Progenitor cell of endocrine pancreas (in vitro differentiated cells): ENCODE measurements at places on chromosomes 6 and 20.

GRCh38 chr6:135182071-135183001 is 1.2 kb downstream of the MYB start:
- no peaks in the 10 kb centered on the region for H3K36me3 ChIP-seq
- H3K27ac ChIP-seq, result peak overlapping the region; percentile 83
- H3K4me3 ChIP-seq, result peak overlapping the region; percentile 85
- peaks cover 14% of the 10 kb centered on the region for H3K4me1 ChIP-seq
- peak; percentile 16 for DNase-seq
- peaks cover 42% of the 10 kb centered on the region for H3K27me3 ChIP-seq

- no peak overlapping the region for H3K4me3 ChIP-seq
- peaks cover 25% of the 10 kb centered on the region for H3K27me3 ChIP-seq
- no peak overlapping the region for H3K27ac ChIP-seq
- H3K36me3 ChIP-seq, result no peaks in the 10 kb centered on the region
- H3K4me1 ChIP-seq, result no peaks in the 10 kb centered on the region
- DNase-seq, result no peak
These were observed 42.1 kb upstream of the FAM83D start for GRCh38 chr20:38883981-38884733.

- H3K4me3 ChIP-seq, result no peak overlapping the region
- H3K27me3 ChIP-seq, result no peaks in the 10 kb centered on the region
- H3K27ac ChIP-seq, result no peak overlapping the region
- no peak for DNase-seq
These were observed 21.2 kb upstream of the MAPK13 start for GRCh38 chr6:36109092-36109491.

GRCh38 chr20:19864130-19864529 is 106.1 kb downstream of the RIN2 start:
- H3K4me3 ChIP-seq, result no peak overlapping the region
- no peak for DNase-seq
- peaks cover 11% of the 10 kb centered on the region for H3K4me1 ChIP-seq
- no peak overlapping the region for H3K27ac ChIP-seq

- no peaks in the 10 kb centered on the region for H3K27me3 ChIP-seq
- no peak for DNase-seq
- H3K4me3 ChIP-seq, result no peak overlapping the region
- H3K4me1 ChIP-seq, result peaks cover 4% of the 10 kb centered on the region
These were observed 50.5 kb downstream of the EYA4 start for GRCh38 chr6:133291671-133292070.

DNA sequence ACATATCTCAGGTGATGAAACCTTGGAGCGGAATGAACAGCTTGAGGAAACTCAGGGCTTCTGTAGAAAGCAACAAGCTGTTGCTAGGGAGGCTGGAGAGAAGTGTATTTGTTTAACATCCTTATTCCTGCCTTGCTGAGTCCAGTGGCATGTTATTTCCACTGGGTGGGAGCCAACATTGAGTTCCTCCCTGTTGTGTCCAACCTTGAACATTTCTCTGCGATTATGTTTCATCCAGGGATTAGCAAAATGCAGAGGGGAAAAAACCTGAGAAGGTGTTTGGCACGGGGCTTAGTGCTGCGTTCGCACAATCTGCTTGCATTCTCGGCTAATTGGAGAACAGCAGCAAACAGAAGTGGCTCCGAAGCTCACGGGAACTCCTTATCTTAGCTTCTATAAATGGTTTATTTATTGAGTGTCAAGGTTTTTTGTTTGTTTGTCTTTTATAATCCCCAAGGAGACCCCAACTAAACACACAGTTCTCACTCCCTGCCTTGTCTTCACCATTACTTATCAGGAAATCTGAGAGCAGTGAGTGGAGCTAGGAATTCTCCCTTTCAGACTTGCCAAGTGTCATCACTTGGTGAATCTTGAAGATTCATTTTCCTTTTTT is 412.8 kb downstream of the CDC5L start:
- no peaks in the 10 kb centered on the region for H3K36me3 ChIP-seq
- DNase-seq, result no peak
- peak overlapping the region; percentile 4 for H3K27ac ChIP-seq
- peaks cover 13% of the 10 kb centered on the region for H3K4me1 ChIP-seq

- peaks cover 8% of the 10 kb centered on the region for H3K4me1 ChIP-seq
- no peak overlapping the region for H3K4me3 ChIP-seq
- H3K27ac ChIP-seq, result no peak overlapping the region
- DNase-seq, result no peak
These were observed 207.3 kb downstream of the GMDS start for GRCh38 chr6:2038092-2038491.

GRCh38 chr6:150615967-150616366 is 16.3 kb downstream of the PLEKHG1 start:
- peaks cover 50% of the 10 kb centered on the region for H3K4me1 ChIP-seq
- no peak for DNase-seq
- H3K27ac ChIP-seq, result no peak overlapping the region

DNA sequence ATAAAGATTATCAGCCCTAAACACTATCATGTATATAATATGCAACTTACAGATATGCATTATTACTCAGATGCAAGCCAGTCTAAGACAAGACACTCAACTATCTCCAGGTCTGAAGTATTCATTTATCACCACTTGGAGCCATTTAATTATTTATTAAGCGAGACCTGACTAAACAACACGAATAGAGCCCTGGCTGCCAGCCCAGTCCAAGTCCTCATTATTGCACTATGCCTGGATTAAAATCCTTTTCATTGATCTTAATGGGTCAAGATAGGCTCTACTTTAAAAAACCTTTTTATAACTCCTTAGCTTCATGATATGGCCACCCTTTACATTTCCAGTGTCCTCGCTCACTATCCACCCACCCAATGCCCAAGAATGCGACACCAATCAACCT is 183.1 kb upstream of the MARCKS start:
- H3K4me1 ChIP-seq, result peaks cover 26% of the 10 kb centered on the region
- H3K27me3 ChIP-seq, result peaks cover 61% of the 10 kb centered on the region
- no peaks in the 10 kb centered on the region for H3K36me3 ChIP-seq
- no peak overlapping the region for H3K4me3 ChIP-seq

DNA sequence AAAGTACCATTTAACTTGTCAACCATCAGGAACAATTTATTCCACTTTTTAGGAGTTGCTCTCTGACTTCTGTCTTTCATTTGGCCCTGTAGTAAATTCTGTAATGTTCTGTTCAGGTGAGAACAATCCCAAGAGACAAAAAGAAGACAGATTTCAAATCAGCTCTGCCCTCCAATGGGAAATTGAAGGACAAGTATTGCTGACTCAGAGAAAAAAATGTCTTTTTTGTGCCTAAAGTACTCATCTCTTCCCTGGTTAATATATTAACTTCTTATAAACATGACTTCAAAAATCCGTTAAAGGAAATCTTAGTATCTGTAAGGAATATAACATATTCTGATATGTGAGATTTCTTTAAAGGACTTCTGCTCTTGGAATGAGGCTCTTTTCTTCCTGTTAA is 38.6 kb upstream of the SCGN start:
- no peak overlapping the region for H3K4me3 ChIP-seq
- peaks cover 25% of the 10 kb centered on the region for H3K36me3 ChIP-seq
- no peaks in the 10 kb centered on the region for H3K27me3 ChIP-seq
- H3K27ac ChIP-seq, result no peak overlapping the region
- no peak for DNase-seq
- H3K4me1 ChIP-seq, result peaks cover 3% of the 10 kb centered on the region

DNA sequence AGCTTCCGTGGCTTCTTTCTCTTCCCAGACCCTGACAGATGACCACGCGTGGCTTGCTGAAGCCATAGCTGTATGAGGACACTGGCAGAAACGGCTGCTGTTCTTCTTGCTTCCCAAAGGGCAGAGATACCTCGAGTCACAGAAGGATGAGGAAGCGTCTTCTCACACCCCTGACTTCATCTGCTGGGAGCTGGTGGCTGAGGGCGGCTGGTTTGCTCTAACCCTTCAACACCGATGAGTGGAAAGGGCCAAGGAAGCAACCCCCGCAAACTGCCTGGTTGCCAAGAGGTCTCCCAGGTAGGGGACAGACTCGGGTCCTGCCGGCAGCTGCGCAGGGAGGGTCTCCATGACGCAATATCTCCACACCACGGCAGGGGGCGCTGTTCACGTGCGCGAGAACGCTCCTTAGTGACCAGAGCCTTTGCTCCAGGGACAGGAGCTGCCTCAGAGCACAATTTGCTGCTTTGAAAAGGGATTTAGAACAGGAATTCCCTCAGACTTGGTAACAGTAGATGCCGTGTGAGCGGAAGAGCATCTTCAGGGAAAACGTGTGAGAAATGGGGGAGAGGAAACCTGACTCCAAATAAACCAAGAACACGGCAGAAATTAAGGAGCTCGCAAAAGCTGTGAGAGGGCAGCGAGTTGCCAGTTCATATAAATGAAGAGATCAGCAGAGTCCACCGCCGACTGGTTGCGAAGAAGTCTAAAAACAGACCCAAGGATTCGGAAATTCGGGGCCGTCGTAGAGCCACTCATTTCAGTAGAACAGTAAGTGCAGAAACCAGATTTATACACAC is 80.2 kb downstream of the ERMARD start:
- H3K36me3 ChIP-seq, result peaks cover 6% of the 10 kb centered on the region
- peaks cover 26% of the 10 kb centered on the region for H3K4me1 ChIP-seq
- peak; percentile 88 for DNase-seq
- H3K27ac ChIP-seq, result peak overlapping the region; percentile 79

- H3K36me3 ChIP-seq, result no peaks in the 10 kb centered on the region
- H3K4me1 ChIP-seq, result no peaks in the 10 kb centered on the region
- no peak overlapping the region for H3K4me3 ChIP-seq
- no peak overlapping the region for H3K27ac ChIP-seq
These were observed 42.9 kb upstream of the FAM83D start for GRCh38 chr20:38883081-38883980.

DNA sequence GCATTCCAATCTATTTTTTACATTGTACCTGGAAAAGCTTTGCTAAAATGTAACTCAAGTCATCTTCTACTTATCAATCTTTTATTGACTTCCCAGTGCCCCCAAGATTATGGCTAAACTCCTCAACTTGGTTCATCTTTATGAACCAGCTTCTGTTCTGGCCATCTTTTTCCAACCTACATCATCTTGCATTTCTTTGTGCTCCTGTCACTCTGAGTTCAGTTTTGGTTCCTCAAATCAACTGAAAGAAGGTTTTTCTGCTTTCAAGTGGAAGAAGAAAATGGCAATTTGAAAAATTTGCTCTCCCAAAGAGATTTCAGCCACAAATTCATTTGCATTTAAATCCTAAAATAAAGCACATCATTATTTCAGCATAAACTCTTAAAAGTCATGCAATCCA is 41.8 kb downstream of the GPX5 start:
- H3K4me3 ChIP-seq, result no peak overlapping the region
- H3K36me3 ChIP-seq, result peaks cover 1% of the 10 kb centered on the region
- no peak overlapping the region for H3K27ac ChIP-seq
- peaks cover 9% of the 10 kb centered on the region for H3K4me1 ChIP-seq
- H3K27me3 ChIP-seq, result no peaks in the 10 kb centered on the region
- DNase-seq, result no peak

DNA sequence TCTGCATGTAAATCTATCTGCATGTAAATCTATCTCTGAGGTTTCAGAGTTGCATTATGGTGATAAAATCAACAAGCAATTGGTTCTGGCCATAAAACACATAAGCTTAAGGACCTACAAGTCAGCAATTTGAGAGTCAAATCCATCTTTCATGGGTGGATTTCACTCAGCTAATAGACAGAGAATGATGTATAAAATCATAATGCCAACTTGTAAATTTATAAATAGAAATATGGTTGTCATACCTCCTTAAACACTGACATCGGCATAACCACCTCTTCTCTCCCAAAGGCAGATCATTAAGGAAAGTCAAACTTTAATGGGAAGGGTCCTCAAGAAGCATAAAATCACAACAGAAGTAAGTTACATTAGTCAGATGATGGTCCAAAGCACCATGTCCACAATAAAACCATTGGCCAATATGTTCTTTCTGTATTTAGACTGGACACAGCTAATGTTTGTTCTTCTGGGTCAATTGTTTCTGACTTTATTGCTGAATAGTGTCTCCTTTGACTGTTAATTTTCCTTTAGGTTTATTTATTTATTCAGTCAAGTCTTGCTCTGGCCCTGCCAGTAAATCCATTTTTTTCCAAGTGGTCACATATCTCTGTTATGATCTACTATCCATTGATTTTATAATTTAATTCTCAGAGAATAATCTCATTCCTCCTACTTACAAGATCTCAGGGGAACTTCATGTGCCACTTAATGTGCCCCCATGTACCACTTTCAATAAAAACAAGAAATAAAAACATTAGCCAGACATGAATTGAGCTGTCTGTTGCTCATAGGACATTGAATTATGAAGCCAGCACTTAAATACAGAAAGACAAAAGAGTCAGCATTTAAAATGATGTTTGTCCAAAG is 382.9 kb upstream of the IRAK1BP1 start:
- peaks cover 2% of the 10 kb centered on the region for H3K4me1 ChIP-seq
- H3K27me3 ChIP-seq, result no peaks in the 10 kb centered on the region
- H3K4me3 ChIP-seq, result no peak overlapping the region
- no peak for DNase-seq

- peaks cover 5% of the 10 kb centered on the region for H3K27me3 ChIP-seq
- H3K4me1 ChIP-seq, result no peaks in the 10 kb centered on the region
- H3K27ac ChIP-seq, result no peak overlapping the region
- no peak overlapping the region for H3K4me3 ChIP-seq
- no peaks in the 10 kb centered on the region for H3K36me3 ChIP-seq
- no peak for DNase-seq
These were observed 118.8 kb downstream of the MAP3K7 start for GRCh38 chr6:90468080-90468479.

GRCh38 chr6:145051661-145052060 is 683.7 kb downstream of the EPM2A start:
- no peaks in the 10 kb centered on the region for H3K36me3 ChIP-seq
- H3K4me3 ChIP-seq, result no peak overlapping the region
- H3K4me1 ChIP-seq, result no peaks in the 10 kb centered on the region
- no peak for DNase-seq
- H3K27me3 ChIP-seq, result no peaks in the 10 kb centered on the region
- no peak overlapping the region for H3K27ac ChIP-seq

- no peak overlapping the region for H3K27ac ChIP-seq
- H3K27me3 ChIP-seq, result no peaks in the 10 kb centered on the region
- no peaks in the 10 kb centered on the region for H3K36me3 ChIP-seq
- H3K4me1 ChIP-seq, result peaks cover 9% of the 10 kb centered on the region
- H3K4me3 ChIP-seq, result no peak overlapping the region
These were observed 18.2 kb downstream of the STMND1 start for GRCh38 chr6:17120019-17120418.

DNA sequence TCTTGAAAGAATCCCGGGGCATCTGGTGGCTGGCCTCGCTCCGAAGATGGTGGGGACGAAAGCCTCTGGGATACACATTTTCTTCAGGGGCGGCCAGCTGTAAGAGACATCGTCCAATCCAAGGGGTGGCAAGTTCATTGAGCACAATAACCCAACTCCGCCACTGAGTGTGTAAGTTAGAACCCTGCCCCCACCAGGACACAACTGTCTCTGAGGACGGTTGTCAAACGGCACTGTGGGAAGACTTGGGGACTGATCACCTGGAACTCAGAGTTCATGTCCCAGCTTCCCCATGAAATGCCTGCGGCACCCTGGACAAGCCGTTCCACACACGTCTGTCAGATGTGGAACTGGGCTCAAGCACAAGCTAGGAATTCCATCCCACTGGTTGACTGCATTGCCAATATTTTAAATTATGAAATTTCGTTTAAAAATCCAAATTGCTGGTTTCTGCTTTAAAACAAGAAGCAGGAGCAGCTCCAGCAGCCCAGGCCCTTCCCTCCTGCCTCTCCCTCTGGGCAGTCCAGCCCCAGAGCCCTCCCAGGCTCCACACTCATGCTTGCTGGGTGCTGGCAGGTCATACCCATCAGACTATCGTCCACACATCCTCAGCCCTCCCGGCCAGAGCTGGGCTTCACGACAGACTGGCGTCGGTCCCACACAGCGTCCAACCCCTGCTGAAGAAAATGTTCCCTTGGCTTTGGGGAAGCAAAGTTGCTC is 80.9 kb upstream of the AFDN start:
- no peak for DNase-seq
- H3K4me1 ChIP-seq, result peaks cover 42% of the 10 kb centered on the region
- no peaks in the 10 kb centered on the region for H3K27me3 ChIP-seq
